Foreskin melanocyte (primary cell): ENCODE measurements at places on chromosomes 1 and 21.

DNA sequence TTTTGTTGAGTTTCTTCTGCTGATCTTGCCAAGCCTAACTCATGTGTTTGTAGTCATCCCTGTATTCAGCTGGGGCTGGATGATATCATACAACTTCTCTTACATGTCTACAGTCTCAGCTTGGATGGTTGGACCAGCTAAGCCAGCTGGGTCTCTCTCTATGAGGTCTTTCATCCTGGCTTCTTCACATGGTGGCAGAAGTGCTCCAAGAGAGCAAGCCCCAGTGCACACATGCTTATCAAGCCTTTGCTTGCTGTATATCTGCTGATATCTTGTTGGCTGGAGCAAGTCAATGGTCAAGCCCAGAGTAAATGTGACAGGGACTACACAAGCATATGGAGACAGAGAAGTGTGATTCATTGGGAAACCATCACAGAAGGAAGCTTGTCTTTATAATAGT lies 29.2 kb upstream of the SLC44A5 start:
- DNase-seq: no peak

DNA sequence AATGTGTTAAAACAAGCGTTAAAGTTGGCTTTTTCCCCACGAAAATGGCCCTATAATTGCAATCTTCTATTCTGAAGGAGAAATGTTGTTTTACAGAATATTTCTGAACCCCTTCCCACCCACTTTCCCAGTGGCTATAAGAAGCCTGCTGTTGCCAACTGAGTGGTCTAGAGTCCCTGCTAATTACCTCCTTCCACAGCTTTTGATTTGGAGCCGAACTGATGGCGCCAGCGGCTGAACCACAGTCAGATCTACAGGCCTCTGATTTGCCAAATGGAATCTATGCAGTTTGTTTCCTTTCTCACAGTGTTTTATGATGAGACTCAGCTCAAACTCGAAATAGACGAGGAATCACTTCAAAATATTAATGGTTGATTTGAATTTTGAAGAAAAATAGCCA lies 76.0 kb upstream of the C1orf105 start:
- no peak for DNase-seq

- DNase-seq: no peak
Measured at GRCh38 chr1:197544130-197544529, 231.2 kb downstream of the DENND1B start.

DNA sequence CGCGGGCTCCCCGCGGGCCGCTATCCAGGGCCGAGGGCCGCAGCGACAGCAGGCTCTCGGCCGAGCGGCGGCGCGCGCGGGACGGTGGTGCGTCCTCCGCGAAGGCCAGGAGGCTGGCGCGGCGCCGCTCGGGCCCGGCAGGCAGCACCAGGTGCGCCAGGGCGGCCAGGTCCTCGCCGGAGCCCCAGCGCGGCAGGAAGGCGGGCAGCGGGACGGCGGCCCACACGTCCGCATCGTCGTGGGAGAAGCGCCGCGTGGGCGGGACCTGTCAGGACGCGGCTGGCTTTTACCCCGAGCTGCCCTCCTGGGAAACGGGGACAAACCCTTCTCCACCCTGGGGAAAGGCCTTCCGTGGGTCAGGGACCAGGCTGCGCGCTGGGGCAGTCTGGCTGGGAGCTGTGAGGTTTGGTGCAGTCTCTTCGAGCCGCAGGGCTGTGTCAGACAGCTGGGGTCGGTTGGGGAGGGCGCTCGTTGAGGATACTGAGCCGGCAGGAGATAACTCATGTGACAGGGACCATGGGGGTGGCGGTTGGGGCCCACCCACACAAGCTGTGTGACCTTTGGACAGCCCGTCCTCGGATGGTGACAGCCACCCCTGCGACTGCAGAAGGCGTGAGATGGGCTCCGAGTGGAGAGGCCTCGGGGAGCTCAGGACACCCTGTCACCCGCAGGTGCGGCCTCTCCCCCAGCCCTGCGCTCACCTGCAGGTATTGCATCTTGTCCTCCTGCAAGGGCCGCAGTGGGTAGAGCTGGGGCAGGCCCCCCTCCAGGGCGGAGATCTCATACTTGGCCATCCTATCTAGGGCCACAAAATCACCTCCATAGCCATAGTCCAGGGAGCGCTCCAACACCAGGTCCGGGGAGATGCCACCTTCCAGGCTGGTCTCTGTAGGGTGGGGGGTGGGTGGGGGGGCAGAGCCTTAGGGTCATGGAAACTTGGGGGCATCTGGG lies 6.0 kb downstream of the HES3 start:
- no peak for DNase-seq

DNA sequence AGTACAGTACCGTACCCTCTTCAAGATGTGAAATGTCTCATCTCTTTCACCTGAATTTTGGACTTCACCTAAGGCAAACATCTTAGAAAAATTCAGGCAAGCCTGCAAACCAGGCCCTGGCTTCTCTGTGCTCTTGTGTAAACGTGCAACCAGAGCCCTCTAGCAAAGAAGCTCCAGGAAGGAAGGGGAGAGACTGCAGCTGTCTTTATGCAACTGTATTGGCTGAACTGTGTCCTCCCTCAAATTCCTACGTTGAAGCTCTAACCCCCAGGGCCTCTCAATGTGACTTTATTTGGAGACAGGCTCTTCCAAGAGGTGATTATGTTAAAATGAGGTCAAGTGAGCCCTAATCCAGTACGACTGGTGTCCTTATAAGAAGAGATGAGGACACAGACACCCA lies 60.3 kb downstream of the SLC45A1 start:
- DNase-seq: no peak

- DNase-seq: no peak
Measured at GRCh38 chr1:13792419-13792818, 92.4 kb downstream of the PRDM2 start.

GRCh38 chr1:230123280-230124185 lies 56.5 kb downstream of the GALNT2 start:
- no peak for DNase-seq

DNA sequence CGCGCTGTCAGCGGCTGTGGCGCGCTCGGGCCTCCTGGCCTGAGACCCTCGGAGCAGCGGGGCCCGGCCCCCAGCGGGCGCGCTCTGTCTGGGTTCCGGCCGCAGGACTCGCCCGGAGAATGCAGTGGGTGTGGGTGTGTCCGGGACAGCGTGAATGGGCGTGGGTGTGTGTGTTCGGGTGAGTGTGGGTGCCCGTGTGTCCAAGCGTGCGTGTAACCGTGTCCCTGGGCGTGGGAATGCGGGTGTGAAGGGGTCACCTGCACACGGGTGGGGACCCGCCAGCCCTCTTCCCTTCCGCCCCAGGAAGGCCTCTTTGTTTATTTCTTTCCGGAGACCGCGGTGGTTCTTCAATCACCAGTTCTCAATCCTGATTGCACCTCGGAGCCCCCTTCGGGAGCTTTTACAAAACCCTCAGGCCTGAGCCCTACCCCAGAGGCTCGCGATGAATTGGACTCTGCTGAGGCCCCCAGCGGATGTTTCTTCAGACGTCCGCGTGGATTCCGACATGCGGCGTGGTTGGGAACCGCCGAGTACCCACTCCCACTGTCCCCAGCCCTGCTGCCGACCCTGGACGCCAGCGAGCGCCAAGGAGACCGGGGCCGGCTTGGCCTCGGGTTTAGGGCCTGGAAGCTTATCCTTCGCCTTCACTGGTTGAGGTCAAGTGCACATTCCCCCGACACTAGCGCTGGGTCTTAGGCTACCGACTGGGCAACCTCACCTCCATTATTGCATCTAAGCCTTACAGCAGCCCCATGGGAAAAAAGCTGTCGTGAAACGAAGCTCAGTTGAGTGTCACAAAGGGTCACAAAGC lies 19.3 kb downstream of the SERTAD4 start:
- no peak for DNase-seq
